Heart left ventricle (tissue), 16 donors: ENCODE measurements at places on chromosomes 11 and 22.

DNA sequence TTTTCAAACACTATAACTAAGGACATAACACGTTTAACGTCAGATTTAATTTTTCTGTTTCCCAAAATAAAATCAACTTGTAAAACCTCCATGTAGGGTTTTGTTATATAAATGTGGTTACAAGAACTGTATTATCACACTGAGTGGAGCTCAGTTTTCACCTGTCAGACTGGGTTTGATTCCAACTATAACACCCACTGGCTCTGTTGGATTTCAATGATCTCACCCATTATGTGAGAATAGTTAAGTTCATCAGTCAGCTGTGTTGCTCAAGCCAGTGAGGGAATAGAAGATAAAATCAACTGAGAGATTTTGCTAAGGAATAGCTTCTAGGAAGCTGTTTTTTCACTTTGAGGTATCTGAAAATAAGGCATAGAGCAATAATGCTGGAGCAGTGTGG lies 5.1 kb upstream of the OR52R1 start:
- DNase-seq = no peak

GRCh38 chr22:29886596-29886995 lies 3.6 kb downstream of the MTMR3 start:
- no peak for DNase-seq

GRCh38 chr22:31148488-31148887 lies 8.2 kb upstream of the PLA2G3 start:
- DNase-seq = peak; percentile 46

- DNase-seq = peak; percentile 36
These were observed 871 bp downstream of the SLC35E4 start for GRCh38 chr22:30636226-30637077.

DNA sequence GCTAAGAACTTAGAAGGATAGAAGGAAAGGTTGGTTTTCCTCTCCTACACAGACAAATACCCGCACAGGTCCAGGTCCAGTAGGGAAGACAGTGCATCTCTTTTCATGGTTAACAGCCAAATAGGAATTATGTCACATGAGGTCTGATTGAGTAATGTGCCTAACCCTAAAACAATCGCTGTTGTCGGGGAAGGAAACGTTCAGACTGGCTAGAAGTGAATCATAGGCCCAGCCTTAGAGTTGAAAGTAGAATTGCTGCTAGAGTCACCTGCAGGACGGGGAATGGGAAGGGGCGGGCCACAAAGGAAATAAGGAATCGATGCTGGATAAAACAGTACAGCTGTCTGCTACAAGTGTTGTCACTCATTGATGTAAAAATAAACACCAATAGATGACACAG lies 12.4 kb upstream of the HTATIP2 start:
- no peak for DNase-seq

DNA sequence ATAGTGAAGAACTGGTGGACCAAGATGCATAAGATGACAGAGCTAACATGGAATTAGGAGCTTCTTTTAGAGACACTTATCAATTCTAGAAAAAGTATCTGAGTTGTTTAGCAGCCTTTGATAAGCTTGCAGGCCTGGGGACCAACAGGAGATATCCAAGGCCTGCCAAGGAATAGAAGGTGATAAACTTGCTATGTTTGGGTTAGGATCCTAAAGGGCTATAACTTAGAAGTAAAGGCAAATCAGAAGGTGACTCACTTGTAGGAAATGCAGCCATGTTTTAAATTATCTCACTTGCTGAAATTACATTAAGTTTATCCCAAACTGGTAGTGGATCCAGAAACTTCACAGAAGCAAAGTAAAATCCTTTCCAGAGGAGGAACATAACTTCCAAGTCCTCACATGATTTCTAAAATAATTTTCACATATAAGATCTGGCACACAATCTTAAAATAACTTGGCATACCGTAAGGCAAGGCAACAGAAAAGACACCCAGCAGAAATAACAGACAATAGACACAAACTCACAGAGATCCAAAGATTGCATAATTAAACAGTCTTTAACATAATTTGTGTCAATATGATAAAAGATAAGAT lies 69.6 kb upstream of the TEAD1 start:
- DNase-seq = no peak

- peak; percentile 64 for DNase-seq
These were observed 297.9 kb upstream of the C11orf87 start for GRCh38 chr11:109123816-109124787.

- no peak for DNase-seq
These were observed 22.0 kb upstream of the ACER3 start for GRCh38 chr11:76838678-76839068.

- no peak for DNase-seq
These were observed 306.4 kb downstream of the KIRREL3 start for GRCh38 chr11:126694065-126694625.

DNA sequence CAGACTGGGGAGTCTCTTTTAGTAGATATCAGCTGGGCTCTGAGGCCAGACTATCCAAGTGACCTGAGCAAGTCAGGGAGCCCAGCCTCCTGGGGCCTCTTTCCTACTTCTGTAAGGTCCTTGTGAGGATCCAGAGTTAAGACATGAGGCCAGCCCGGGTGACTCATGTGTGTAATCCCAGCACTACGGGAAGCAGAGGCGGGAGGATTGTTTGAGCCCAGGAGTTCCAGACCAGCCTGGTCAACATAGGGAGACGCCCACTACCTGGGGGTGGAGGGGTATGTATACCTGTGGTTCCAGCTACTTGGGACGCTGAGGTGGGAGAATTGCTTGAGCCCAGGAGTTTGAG lies 36.9 kb upstream of the POLA2 start:
- DNase-seq = no peak

DNA sequence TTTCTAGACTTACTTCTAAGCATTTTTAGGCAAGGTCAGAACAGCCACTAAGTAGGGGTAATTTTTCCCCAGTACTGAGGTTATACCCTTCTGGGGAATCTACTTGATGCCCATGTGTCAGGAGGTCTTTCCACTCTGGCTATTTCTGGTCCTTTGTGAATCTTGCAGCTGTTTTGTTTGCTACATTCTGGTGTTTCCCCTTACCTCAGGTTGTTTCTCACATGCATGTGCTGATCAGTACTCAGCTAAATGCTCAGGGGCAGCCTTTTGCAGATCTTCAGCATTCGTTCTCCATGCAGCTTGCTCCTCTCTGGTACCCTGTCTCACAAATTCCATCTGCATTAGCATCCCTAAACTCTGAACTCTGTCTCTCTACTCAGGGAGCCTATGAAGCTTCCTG lies 303.6 kb downstream of the SOX6 start:
- no peak for DNase-seq

DNA sequence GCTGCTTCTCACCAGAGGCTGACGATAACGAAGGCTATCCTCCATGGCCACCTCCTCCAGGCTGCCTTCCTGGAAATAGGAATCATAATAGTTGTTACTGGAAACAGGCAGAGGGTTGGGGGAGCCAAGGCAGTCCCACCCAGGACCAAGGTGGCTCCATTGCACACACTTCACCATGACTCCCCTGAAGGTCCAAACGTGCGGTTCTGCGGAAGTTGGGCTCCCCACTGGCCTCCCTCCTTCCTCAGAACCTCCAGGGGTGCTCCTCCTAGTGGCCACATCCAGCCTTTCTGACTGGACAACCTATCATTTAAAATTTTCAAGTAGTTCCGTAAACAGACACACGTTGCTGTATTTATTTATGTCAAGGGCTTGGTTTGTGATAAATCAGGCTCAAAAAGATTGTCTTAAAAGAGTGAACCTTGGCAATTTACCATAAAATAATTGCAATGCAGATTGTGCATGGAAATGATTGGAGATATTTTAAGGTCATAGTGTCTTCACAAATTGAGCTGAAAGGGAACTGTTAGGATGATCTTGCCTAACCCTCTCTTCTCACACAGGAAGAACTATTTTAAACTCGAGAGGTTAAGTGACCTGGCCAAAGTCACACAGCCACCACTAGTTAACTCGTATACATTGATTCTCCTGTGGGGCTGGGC lies 1.4 kb upstream of the TCN2 start:
- DNase-seq = peak; percentile 48

GRCh38 chr22:31567196-31567595 lies 70.9 kb downstream of the SFI1 start:
- no peak for DNase-seq

DNA sequence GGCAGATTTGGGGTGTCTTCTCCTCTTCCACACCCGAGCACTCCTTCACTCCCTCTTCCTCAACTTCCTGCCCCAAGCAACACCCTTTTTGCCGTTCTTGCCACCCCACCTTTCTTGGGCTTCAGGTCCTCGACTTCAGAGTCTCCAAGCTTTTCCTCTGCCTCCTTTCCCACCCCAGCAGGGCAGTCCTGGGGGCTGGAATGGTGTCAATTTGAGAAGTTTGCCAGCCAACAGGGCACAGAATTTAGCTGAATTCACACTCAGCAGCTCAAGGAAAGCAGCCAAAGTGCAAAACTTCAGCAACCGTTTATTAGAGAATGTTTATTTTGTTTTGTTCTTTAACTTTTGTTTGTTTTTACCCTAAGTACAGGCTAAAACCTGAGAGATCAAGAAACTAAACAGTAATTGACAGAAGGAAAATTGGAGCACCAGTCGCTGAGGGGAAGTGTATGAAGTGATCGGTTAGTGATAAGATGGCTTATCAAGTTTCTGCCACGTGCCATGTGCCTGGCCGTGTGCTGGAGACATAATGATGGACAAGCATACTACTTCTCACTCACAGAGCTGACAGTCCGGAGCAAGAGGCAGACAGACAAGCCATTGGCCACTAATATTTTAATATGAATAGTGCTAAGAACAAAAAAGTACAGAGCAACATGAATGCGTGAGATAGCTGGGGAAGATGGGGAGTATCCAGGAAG lies 44.4 kb downstream of the AHNAK start:
- no peak for DNase-seq

DNA sequence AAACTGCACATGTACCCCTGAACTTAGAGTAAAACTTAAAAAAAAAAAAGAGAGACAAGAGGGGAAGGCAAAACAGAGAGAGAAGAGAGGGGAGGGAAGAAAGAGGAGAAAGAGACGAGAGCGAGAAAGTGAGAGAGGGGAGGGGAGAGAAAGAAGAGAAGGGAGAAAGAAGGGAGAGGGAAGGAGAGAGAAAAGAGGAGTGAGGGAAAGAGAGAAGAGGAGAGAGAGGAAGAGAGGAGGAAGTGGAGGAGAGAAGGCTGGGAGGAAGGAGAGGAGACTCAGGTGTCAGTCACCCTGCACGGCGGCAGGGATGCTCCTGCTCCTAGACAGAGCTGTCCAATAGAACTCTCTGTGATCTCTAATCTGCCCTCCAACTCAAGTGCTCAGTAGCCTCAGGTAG lies 248.3 kb downstream of the MIAT start:
- DNase-seq = no peak

DNA sequence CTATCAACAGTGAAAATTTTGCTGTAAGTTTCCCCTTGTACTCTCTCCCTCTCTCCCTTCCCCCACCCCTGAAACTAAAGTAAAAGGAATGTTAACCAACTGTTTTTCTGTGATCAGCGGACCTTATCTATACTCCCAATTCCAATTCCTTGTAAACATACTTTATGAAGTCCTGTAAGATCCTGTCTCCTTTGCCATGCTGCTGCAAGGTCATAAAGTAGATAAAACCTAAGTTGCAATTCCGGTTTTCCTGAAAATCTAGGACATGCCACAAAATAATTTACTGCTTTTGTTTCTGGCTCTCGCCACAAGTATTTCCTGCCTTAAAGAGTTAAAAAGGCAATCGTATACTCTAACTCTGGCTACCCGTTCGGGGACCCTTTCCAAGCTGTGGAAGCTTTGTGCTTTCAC lies 1469.0 kb downstream of the LRRC4C start:
- DNase-seq = no peak

DNA sequence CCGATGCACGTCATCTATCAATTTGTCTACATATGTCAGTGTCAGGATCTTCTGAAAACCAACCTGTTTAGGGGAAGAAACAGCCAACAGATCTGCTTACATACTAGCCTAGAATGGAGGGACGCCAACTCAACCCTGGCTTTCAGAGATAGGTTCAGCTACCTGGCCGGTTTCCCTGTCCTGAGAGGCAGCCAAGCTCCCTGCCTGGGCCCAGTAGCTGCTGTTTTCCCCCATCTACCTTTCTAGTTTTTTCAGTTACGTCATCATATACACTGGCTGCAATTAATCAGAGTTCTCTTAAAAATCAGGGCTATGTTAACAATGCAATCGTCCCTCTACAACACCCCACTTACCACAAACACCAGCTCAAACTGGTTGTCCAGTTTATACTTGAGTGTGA lies 1.0 kb downstream of the SRPRA start:
- DNase-seq = no peak

DNA sequence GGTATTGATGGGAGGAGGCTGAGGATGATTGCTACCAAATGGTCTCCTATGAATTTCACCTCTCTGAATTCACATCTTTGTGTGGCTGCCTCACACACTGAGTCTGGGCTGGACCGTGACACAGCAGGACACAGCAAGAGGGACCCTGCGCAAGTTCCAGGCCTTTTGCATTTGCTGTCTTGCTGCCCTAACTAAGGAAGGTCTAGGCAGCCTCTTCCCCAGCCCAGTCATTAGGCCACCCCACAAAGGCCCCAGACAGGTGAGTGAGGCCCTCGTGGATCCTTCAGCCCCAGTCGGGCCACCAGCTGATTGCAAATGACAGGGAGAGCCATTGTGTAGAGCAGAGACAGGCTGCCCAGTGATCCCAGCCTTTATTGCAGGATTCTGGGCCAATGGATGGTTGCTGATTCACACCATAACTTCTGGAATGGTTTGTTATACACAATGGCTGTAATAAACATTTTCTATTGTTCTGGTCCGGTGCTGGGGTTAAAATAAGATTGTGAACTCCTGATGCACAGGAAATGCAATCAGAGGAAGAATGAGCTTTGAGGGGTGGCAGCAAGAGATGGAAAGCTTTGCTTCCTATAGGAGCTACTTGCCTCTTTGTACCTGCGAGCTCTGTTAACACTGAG lies 28.5 kb upstream of the CSNK2A3 start:
- DNase-seq = no peak

- DNase-seq = no peak
These were observed 27.7 kb downstream of the CD44 start for GRCh38 chr11:35166369-35167360.

DNA sequence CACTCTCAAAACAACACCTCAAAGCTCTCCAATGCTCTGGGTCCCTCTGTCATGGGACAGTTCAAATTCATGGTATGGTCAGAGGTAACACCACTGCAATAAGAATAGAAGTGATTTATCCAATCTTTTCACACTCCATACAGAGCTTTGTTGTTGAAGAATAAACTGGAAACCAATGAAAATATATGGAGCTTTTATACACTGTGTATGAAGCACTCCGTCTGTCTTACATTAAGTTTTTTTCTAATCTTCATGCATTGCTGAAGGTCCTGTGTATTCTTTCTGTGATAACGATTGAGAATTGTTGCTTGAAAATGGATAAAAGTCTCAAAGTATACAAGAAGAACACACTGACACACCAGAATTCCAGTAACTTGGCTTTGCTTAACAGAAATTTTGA lies 603.7 kb upstream of the LUZP2 start:
- no peak for DNase-seq

- no peak for DNase-seq
These were observed 135.4 kb upstream of the LARGE1 start for GRCh38 chr22:34055525-34056200.

- no peak for DNase-seq
These were observed 66.6 kb upstream of the CECR2 start for GRCh38 chr22:17302616-17303015.

- peak; percentile 29 for DNase-seq
These were observed 424 bp upstream of the ADORA2A start for GRCh38 chr22:24426851-24427499.
